ENCODE measurements at places on chromosomes 16 and 17.

DNA sequence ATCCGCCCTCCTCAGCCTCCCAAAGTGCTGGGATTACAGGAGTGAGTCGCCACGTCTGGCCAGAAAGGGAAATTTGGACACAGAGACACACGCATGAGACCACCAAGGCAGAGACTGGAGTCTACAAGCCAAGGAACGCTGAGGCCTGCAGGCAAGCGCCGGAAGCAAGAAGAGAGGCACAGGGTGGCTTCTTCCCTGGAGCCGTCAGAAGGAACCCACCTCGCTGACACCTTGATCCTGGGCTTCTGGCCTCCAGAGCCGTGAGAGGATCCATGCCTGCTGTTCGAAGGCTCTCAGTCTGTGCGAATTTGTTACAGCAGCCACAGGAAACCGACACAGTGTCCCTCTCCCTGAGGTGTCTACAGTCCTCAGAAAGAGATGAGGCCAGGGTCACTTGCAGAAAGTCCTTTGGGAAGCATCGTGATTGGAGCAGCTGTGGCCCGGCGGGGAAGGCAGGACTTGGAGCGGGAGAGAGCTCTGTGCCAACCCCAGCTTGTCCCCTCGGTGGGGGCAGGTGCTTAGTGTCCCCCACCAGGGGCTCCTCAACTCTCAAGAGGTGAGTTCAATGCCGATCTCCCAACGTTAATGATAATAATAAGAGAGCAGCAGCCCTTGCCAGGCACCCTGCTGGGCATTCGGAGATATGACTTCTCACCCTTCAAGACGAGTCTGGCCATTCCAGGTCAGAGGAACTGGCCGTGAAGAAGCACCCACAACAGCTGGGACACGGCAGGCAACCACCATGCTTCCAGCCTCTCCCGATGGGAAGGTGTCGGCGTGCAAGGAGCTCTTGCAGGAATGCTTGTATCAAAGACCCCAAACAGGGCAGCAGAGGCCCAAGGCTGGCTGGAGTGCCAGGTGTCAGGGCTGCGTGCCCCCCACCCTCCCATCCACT lies 68.4 kb upstream of the TNRC6C start:
- DNase-seq = no peak

GRCh38 chr17:78617511-78618061 lies 40.4 kb upstream of the DNAH17 start:
- no peak for DNase-seq

DNA sequence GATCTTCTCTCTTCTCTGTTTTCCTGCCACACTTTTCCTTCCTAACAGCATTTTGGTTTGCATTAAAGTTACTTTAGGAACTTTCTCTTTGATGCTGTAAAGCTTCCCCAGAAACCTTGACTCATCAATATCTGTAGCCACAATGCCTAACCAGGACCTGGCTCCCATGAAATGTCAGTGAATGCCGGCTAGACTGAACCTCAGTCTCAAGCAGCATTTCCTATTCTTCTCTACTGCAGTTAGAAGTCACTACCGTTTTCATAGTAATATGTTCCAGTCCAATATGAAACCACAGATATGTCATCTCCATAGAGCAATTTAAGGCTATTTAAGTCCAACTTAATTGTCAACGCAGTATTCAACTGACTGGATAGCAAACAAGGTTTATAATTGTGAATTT lies 28.9 kb downstream of the ITFG1 start:
- DNase-seq = no peak

DNA sequence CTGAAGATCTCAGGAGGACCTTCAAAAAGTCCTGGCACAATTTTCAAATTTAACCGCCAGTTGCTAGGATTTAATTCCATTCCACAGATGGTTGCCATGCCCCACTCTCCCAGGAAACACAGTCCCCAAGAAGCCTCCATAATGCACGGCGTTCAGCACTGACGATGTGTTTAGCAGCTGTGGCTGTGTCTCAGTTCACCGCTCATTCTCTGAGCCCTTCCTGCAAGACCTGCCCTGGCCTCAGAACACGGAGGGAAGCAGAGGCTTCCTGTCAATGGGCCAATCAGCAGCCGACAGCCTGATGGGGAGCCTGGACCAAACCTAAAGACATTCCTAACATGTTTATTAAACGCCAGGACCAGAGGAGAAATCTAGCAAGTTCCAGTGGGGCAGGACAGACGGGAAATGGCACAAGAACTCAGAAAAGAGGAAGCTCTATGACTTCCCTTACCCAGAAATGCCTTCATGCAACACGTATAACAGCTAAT lies 4.9 kb downstream of the MYLK3 start:
- DNase-seq = no peak

DNA sequence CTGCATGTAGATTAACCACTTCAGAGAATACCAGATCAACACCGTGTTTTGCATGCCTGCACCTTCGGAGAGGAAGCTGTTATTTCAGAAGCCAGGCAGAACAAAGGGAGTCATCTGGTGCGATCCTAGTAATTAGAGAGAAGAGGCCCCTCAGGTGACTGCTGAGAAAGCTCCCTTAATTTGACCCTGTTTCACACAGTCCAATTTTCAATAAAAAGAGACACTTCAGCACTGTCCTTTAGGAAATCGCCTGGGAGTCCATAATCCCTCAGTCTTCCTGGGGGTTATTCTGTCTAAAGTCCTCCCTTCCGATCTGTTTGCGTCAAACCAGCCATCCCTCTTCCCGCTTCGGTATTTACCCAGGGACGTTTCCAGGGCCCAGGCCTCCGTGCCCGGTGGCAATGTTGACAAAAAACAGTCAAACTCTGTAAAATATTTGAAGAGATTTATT lies 23.4 kb upstream of the TNRC6C start:
- no peak for DNase-seq

- DNase-seq = no peak
Observed at GRCh38 chr16:8663192-8664089, 11.0 kb upstream of the ABAT start.

- DNase-seq = no peak
Observed at GRCh38 chr17:57956291-57957119, 1.3 kb upstream of the CUEDC1 start.

- no peak for DNase-seq
Observed at GRCh38 chr16:79390481-79391051, 210.0 kb downstream of the MAF start.

DNA sequence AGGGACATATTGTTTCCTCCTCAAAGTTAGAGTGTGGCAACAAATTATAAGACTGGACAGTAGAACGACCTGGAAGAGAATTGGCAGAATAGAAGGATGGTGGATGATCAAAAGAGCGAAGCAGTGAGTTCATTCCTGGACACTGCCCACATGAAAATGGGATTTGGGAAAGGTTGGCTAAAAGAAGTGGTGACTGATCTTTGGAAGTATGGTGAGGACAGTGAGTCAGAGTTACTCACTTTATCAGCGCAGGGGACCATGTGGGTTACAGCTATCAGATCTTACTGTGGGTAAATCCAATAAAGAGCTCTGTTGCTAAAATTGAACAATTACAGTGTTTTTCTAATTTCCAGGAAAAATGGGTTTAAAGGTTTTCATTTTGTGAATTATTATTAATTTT lies 2.7 kb upstream of the TANC2 start:
- no peak for DNase-seq

GRCh38 chr17:76744747-76745146 lies 6.8 kb downstream of the MFSD11 start:
- no peak for DNase-seq

GRCh38 chr17:41635121-41636097 lies 11.0 kb upstream of the KRT17 start:
- DNase-seq = no peak

DNA sequence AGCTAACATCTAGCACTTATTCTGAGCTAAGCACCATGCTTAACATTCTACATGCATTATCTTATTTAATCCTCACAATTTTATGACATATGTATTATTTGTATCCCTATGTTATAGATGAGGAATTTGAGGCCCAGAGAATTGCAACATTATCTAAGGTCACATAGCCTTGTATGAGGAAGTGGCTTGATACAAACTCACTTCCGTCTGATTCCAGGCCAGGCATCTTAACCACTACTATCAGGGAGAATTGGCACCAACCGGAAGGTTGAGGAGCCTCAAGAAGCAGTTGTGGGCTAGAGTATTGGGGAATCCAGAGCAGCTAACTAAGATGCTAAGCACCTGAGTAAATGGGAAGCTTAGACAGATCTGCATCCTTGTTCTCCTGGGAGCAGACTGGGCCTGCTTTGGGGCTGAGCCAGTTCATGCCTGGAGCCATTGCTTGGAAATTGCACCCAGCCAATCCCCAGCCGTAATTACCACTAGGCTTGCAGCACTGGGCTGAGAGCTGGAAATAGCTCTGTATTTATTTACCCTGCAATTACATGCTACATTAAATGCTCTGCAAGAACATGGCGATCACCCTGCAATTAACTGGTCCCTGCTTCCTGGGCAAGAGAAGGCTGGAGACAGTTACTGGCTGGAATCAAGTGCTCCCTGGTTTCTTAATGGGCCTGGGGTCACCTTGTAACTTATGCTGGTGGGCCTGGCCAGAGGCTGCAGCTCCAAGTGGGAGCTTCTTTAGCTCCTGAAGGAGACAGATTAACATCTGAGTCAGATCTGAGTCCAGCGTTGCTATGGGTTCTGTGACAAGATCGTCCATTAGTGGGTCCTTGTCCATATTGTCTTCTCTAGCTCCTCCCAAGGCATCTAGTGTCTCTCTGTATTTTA lies 273.1 kb upstream of the CCL2 start:
- no peak for DNase-seq

DNA sequence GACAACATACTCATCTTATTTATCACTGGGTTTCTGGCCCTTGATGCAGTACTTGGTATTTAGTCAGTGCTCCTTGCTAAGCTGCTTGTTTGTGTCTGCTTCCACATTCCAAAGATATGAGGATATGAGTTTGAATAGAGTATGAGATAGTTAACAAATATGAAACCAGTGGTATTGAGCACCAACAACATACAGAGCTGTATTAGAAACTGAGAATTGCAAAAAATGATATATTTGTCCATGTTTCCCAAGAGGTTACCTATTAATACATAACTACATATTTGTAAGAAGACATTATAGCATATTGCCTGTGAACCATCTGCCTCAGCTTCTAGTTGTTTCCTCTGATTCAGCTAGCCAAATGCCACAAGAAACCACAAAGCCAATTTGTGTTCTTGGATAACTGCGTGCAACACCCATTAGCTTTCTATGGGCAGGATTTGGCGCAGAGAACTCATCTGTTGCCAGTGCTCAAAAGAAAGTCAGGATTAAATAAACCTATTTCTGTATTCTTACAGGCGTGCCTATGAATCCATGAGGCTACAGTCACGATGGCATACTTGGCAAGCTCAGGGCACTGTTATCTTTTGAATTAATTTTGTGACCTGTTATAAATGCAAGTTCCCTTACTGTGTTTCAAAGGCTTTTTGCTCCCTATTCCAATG lies 194.4 kb downstream of the MAP2K6 start:
- DNase-seq = no peak

DNA sequence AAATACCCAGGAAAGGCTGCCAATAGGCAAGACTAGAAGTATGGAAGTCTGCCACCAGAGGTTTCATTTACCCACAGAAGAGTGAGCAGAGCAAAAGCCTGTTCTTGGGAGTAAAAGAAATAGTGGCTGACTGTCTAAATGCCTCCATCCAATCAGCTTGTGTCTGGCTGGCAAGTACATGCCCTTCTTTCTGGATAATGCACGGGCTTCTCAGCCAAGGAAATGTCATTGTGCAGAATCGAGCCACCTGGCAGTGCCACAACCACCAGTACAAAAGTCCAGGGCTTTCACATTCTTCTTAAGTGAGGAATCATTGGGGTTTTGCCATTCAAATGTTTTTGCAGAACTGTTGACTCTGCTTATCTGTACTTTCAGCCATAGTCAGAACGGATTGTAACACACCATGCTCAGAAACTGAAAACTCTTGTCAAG lies 10.1 kb upstream of the ERCC4 start:
- DNase-seq = no peak
